Renal cortex interstitium (tissue), 15 donors: ENCODE measurements at places on chromosomes 16 and 17. TPM values are rescaled to one million over a fixed set of nuclear protein-coding genes. Genes with fewer than 3 reads are reported as not detected.

DNA sequence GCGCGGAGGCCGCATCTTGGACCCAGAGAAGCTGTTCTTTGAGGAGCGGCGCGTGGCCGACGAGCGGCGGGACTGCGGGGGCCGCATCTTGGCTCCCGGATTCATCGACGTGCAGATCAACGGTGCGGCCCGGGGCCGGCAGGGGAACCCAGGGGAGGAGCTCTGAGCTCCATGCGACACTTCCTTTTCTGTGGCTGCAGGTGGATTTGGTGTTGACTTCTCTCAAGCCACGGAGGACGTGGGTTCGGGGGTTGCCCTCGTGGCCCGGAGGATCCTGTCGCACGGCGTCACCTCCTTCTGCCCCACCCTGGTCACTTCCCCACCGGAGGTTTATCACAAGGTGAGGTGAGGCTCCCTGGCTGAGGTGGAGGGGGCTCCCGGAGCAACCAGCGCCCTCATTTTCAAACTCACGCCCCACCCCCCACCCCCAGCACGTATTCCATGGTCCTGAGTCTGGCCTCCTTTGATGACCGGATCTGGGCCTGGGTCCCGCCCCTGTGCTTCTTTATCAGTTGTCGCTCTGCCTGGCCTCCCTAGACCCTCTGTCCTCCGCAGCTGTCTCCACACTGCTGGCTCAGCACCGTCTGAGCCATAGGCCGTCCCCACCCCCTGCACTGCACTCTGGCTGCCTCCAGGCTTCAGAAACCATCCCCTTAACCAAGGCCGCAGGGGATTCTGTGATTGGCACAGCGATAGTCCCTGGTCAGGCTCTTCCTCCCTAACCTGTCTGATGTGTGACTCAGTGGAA lies 787 bp downstream of the AMDHD2 start:
- DNase-seq: no peak

- DNase-seq: no peak
Measured at GRCh38 chr16:25390761-25391160, 133.1 kb upstream of the ZKSCAN2 start.

GRCh38 chr16:84588991-84589390 lies 28.9 kb downstream of the COTL1 start:
- no peak for DNase-seq

The HCRT gene
- not detected for polyA plus RNA-seq

- peak; percentile 49 for DNase-seq
Measured at GRCh38 chr17:56939869-56940484, 20.9 kb downstream of the COIL start.
